ENCODE measurements at places on chromosomes 3 and 15.

DNA sequence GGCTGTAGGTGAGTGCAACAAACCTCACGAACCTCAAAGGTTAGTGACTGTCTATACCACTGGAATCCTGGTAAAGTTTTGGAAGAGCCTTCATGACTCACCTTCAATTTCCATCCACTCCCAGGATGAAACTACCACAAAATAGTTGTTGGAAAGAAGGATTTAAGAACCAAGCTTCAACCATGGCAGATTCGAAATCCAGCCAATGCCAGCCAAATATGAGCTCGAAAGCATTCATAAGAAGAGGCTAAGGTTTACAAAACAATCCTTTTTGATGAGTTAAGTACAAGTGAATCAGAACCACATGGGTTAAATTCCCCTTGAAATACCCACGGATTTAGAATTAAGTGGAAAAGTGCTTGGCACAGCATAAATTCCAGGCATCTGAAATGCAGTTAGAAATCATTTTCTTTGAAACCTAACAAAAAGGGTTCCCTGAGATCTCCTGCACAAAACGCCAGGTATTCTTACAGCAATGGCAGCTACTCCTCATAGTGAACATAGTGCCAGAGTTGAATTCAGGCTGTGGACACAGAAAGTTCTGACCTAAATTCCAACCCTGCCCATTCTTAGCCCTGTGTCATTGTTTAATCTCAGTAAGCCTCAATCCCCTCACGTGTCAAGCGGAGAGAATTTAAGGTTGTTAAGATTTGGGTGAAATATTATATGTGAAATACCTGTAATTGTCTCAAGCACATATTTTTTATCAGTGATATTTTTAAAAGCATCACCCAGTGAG is 89.2 kb downstream of the FBN1 start:
- no peak for DNase-seq

DNA sequence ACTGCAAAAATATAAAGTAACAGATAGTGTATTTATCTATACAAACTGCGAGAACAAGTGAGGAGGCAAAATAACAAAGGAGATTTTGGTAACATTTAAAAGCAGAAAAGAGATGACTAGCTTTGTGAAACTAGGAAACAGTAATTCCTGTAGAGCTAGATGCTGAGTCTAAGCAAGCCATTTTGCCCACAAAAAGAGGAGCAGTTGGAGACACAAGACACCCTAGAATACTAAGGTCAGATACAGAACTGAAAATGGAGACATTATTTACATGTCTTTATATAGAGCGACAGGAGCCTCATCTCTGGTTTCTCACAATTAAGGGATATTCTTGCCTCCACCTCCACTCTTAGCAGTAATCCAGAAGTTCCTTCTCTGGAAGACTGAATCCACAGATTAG is 732.4 kb upstream of the GBE1 start:
- no peak for DNase-seq

- no peak for DNase-seq
These were observed 27.0 kb upstream of the RNF7 start for GRCh38 chr3:141710888-141711616.

DNA sequence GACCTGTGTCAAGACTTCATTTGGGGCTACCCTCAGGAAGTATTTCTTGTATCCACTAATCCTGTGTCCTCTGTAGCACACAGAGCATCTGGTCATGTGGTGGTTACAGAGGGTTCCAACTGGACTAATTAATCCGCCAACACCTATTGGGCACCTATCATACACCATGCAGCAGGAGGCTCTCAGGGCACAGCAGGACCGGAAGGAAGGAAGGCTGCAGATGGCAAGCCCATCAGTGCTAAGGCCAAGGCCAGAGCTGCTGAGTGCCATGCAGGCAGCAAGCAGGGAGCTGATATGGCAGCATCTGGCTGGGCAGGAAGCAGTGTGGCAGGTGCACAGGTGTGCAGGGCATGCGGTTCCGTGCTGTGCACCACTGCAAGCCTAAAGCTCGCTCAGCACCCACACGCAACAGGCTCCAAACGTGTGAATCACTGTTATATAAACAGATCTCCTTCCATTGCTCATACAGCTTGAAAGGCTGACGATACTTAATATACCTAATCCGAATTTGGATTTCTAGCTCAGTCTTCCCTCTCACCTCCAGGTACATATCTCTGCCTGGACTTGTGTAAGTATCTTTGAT is 64.4 kb upstream of the SNRPA1 start:
- DNase-seq: no peak

DNA sequence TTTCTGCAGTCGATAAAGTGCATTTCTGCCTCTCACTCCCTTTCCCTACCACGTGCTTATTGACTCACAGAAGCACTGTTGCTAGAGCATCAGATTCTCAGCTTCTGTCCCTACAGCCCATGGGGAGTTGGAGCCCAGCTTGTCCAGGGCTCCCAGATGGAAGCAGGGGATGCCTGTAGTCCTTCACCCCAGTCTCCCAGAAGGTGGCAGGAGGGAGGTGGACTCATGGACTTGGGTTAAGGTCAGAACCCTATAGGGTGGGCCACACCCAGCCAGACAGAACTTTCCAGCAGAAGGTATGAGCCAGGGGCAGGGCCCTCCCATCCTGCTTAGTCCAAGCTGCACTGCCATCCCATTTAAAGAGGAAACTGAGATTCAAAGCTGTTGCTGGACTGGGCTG is 33.1 kb upstream of the SEMA3F start:
- no peak for DNase-seq

DNA sequence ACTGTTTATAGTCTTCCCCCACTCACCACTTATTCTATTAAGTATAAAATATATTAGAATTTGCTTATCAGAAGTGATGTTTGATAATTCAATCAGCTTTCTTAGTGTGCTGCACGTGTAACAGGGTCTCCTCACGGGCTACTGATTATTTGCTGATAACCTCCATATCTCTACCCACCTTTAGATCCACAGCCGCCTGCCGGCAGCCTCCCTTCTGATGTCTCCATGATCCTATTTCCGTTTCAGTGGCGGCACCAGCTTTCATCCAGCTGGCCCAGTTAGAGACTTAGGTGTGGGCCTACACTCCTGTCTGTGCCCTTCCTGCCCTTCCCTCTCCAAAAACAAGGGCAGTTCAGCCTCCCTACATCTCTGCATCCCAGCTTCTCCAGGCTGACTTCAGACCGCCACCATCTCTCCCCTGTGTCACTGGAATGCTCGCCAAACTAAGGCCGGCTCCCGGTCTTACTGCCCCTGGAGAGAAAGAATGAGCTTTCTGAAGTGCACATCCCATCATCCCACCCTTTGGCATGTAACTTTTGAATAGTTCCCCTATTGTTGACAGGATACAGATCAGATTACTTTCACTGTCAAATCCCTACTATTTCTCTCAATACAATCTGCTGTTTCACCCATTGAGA is 76.6 kb upstream of the PRTG start:
- DNase-seq: no peak

DNA sequence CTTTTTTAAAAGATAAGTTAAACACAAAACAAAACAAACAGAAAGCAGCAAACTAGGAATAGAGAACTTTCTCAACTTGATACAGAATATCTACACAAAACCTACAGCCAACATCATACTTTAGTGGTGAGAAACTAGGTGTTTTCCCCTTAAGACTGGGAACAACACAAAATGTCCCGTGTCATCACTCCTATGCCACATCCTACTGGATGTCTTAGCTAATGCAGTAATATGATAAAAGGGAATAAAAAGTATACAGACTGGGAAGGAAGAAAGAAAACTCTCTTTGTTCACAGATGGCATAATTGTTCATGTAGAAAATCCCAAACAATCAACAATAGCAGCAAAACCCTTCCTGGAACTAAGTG is 45.9 kb downstream of the TMEM45A start:
- no peak for DNase-seq

DNA sequence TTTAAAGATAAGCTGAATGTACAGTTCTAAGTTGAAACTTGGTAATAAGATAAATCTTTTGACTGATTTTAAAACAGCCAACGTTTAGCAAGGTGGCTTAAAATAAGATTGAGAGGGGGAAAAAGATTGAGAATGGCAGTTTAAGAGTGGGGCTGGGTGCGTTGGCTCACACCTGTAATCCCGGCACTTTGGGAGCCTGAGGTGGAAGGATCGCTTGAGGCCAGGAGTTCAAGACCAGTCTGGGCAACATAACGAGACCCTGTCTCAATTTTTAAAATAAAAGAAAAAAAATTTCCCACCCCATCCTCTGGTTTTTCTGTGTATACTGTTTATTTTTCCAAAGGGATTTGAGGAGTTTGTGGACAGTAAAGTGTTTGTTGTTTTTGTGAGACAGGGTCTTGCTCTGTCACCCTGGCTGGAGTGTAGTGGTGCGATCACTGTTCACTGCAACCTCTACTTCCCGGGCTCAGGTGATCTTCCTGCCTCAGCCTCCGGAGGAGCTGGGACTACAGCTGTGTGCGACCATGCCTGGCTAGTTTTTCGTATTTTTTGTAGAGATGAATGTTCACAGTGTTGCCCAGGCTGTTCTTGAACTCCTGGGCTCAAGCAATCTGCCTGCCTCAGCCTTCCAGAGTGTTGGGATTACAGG is 3.0 kb downstream of the MAPK6 start:
- DNase-seq: no peak

- no peak for DNase-seq
These were observed 38.6 kb downstream of the DENND6A start for GRCh38 chr3:57654267-57654666.

- DNase-seq: no peak
These were observed 148.9 kb upstream of the TSPAN3 start for GRCh38 chr15:77219841-77220240.

GRCh38 chr3:50524746-50525145 is 21.3 kb upstream of the CACNA2D2 start:
- DNase-seq: no peak

DNA sequence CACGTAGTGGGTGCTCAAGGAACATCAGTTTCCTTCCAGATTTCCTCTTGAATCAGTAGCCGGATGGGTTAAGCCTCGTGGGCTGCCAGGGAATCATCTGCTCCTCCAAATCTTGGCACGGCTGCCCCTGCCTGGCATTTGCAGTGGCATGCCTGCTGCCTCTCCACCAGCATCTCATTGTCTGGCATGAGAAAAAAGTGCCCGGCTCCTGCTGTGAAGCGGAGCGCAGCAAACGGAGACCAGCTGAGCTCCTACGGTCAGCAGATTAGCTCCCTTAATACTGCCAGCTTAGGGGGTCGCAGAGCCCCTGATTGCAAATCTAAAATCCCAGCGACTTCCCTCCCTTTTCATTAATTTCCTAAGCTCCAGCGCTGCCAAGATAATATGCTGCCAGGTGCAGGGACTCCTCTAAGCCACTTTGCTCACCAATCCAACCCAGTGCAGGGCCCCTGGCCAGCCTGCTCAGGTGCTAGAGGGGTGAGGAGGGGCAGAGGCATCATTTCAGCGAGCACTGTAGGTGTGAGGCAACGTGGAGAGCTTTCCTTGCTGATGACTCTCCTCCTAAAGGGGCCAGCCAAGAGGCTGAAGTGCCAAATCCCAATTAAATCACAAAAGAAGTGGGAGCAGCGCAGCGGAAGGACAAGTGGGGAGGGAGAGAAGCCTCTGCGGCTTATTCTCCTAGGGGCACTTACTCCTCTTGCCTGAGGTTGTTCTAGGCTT is 49.6 kb upstream of the ST8SIA2 start:
- no peak for DNase-seq

- DNase-seq: no peak
These were observed 127.1 kb upstream of the ATP10A start for GRCh38 chr15:25990220-25990619.

GRCh38 chr3:29202378-29202777 is 78.5 kb upstream of the RBMS3 start:
- no peak for DNase-seq

DNA sequence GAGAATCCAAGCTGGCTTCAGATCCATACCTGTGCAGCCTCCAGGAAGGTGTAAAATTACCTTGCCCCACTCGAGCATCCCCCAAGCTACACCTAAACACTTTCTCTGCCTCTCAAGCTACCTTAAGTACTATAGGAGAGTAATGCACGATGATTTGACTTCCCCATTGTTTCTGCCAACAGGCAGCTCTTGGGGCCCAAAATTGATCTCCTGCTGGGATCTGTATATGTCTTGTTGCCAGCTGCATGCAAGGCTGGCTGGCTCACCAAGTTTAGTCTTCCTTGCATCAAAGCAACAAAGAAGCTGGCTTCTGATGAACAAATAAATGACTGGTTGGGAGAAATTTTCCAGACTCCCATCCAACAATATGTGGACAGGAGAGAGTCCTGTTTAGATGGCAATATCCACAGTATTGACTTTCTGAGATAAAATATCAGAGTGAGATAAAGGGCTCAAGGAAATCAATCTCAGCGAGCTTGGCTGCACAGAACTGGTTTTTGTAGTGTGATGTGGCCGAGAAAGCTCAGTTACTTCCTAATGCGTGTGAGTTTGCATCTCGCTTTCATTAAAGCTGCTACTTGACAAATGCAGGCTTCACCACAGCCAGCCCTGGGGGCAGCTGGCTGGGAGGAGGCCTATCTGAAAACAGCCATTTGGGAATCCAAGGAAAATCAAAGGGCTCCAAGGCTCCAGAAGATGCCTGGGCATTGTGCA is 140.7 kb downstream of the MINAR1 start:
- DNase-seq: no peak

DNA sequence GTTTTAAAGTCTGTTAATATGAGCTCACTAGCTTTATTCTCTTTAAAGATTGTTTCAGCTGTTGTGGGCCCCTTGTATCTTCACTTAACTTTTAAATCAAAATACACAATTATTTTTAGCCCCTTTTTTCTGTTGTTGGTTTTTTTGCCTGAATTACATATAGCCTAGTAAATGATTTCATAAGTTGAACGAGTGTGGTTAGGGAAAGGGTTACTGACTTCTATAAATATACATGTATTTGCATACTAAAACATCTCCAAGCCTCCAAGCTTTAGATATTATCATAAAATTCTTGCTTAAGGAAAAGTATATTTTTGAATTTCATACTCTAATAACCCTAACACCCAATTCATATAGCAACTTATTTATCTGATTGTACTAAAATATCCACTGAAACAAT is 73.2 kb upstream of the ARL6 start:
- no peak for DNase-seq

GRCh38 chr15:78630886-78631633 is 9.9 kb downstream of the CHRNB4 start:
- DNase-seq: no peak

GRCh38 chr3:48569808-48570450 is 6.3 kb upstream of the UCN2 start:
- DNase-seq: no peak

DNA sequence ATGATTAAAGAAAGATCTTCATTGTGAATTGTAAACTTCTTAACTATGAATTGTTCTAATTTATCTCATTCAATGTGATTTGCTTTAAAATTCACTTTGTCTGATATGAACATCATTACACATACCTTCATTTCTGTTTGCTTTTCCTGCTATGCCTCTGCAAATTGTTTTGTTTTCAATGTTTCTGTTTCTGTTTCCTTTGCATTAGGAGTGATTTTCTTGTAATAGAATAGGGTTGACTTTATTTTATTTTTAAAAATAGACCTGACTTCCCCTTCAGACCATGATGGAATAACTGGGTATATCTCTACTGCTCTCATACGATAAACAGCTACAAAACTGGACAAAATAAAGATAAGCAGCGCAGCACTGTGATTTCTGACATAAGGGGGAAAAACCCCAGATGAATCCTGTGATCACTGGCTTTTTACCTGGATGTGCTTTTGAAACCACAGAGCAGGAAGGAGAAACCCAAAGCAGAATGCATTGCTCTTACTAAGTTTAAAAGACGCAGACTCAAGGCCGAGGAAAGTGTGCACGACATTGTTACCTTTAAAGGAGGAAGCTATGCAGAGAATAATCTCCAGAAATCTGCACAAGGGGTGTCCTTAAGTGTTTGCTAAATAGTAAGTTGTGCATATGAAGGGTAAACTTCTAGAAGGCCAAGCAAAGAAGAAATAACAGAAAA is 420.2 kb downstream of the TBC1D5 start:
- peak; percentile 59 for DNase-seq

Measured in common myeloid progenitor, CD34-positive (primary cell).